ENCODE measurements at places on chromosomes 2 and 18. TPM values are rescaled to one million over a fixed set of nuclear protein-coding genes. Genes with fewer than 3 reads are reported as not detected.

Gene C1GALT1C1L
- 1.2 TPM for total RNA-seq

Gene FTCDNL1
- 5.6 TPM for total RNA-seq

Gene CLEC4F
- not detected for total RNA-seq

Gene CRIM1
- total RNA-seq: 0.90 TPM

Gene SH3RF3
- total RNA-seq: 0.35 TPM

Gene GTF2A1L
- total RNA-seq: not detected

GRCh38 chr2:121184248-121184862 is 100.6 kb downstream of the TFCP2L1 start:
- no peak for DNase-seq

- DNase-seq: peak; percentile 53
These were observed 234.6 kb upstream of the FANCL start for GRCh38 chr2:58475756-58476155.

DNA sequence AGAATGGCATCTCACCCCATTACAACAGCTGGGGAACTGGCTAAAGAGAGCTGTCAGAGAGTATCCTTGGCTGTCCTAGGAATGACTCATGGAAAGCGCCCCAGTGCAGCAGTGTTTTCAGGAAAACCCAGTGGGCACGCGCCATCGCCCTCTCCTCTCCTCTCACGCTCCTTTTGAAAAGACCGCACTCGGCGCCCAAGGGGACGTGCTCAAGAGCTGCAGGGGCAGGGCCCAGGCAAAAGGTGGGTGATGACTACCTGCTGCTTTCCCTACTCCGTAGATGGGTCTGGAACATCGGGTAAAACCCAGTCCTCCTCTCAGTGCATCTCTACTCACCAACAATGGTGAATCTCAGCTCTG is 68.1 kb downstream of the EMILIN2 start:
- no peak for DNase-seq

- DNase-seq: no peak
These were observed 10.1 kb upstream of the LCLAT1 start for GRCh38 chr2:30436859-30437435.

GRCh38 chr2:180763263-180763989 is 217.0 kb upstream of the UBE2E3 start:
- peak; percentile 5 for DNase-seq

DNA sequence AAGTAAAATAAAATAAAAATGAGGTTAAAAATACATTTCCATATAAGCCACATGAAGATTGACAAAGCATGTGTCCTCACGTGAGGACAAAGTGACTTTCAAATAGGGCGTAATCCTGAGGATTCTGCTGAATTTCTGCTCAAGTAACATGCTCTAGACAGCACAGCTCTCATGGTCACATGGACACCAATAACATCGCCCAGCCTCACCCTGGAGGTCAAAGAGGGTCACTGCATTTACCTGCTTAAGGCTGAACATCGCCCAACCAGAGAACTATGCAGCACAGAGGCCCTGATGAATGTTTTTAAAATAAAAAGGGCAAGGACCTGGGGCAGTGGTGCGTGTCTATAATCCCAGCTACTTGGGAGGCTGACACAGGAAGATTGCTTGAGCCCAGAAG is 30.2 kb downstream of the TGFBRAP1 start:
- peak; percentile 40 for DNase-seq

DNA sequence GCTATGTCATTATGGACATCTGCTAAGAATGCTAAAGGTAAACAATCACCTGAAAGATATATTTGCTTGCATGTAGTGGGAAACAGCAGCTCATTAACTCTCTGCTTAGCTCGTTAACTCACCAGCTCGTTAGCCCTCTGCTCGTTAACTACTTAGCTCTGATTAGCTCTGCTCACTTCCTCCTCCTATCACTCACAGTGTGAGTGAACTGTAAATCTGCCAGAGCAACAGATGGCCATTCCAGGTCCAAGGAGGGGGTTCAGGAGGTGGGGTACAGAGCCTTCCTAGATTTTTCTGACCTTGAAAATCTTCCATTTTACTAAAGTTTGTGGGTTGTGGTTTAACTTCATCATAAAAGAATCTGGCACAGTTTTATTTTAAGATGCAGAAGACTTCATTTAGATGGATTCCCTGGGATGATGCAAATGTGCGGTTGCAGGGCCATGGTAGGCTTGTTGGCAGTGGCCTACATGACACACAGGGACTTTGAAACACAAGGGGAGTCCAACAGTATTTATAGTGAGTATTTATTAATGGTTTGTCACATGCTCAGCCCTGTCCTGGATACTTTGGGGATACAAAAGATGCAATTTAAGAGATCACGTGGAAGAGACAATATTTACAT is 1633.7 kb upstream of the CELF4 start:
- no peak for DNase-seq

DNA sequence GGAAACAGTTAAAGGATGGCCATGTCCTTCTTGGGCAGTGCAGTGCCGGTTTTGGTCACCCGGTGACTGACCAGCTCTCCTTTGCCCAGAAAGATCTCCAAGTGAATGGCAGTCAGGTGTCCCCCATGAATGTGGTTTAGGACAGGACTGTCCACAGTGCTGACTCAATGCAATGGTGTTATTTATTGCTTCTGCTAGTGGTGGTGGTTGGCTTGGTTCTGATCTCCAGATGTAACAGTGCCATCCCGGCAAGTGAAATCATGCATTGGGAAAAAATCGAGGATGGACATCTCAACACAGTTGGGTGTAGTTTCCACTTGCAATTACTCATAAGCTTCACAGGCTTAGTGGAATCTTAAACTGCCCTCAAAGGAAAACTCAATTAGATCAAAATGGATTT is 81.9 kb downstream of the TGOLN2 start:
- no peak for DNase-seq

All from SK-MEL-5 (cell line).